Suppressor macrophage (primary cell): ENCODE measurements at places on chromosomes 11 and 22.

- DNase-seq, result no peak
These were observed 24.2 kb downstream of the C22orf31 start for GRCh38 chr22:29037340-29037932.

- no peak for DNase-seq
These were observed 53.3 kb upstream of the JAM3 start for GRCh38 chr11:134015556-134015955.

GRCh38 chr11:126990716-126991480 is 9.7 kb downstream of the KIRREL3 start:
- DNase-seq, result no peak

GRCh38 chr11:76069001-76069400 is 137.3 kb downstream of the WNT11 start:
- DNase-seq, result no peak

- DNase-seq, result no peak
These were observed 300.4 kb upstream of the B3GAT1 start for GRCh38 chr11:134712228-134713145.

- DNase-seq, result peak; percentile 44
These were observed 1.4 kb upstream of the NEFH start for GRCh38 chr22:29478326-29479276.

GRCh38 chr11:125591649-125592304 is 875 bp upstream of the STT3A start:
- DNase-seq, result peak; percentile 64

- no peak for DNase-seq
These were observed 56.5 kb upstream of the SHISAL1 start for GRCh38 chr22:44369293-44369661.

DNA sequence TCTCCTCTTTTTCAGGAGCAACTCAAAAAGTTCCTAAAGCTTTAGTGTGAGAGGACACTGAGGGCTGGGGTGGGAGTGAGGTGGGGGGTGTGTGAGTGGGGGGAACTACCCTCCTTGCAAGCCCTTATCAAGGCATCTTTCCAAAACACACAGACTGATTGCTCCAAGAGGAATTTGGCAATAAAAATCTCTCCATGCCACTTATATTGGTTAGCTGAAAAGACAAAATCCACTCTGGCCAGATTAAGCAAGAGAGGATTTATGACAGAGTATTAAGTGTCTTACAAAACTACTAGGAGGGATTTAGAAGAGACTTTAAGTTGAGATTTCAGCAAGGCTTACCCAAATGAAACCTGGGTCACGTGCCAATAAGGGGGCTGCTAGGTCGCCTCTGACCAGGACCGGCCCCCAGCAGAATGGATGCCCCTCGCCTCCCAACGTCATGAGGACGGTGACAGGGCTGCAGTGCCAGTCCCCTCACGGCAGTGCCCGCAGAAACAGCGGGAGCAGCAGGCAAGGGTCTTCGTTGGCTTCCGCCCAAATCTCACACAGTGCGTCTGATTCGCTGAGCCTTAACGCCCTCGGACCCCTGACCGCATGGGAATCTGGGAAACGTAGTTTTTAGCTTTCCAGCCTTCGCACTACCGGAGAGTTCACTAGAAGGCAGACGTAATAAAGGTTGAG is 22.1 kb upstream of the CTR9 start:
- DNase-seq, result no peak

- no peak for DNase-seq
These were observed 40.3 kb upstream of the RASSF10 start for GRCh38 chr11:12968826-12969225.
